PC-3 (cell line): ENCODE measurements at places on chromosomes 7 and 10. TPM values are rescaled to one million over a fixed set of nuclear protein-coding genes. Genes with fewer than 3 reads are reported as not detected.

GRCh38 chr10:44354771-44355170 lies 30.1 kb downstream of the CXCL12 start:
- DNase-seq, result no peak

GRCh38 chr7:116463956-116464355 lies 35.6 kb upstream of the CAV2 start:
- no peak for DNase-seq

GRCh38 chr10:6514844-6515780 lies 65.0 kb downstream of the PRKCQ start:
- DNase-seq, result no peak

The SFR1 gene
- 2.9 and 4.7 TPM in 2 replicates for total RNA-seq

DNA sequence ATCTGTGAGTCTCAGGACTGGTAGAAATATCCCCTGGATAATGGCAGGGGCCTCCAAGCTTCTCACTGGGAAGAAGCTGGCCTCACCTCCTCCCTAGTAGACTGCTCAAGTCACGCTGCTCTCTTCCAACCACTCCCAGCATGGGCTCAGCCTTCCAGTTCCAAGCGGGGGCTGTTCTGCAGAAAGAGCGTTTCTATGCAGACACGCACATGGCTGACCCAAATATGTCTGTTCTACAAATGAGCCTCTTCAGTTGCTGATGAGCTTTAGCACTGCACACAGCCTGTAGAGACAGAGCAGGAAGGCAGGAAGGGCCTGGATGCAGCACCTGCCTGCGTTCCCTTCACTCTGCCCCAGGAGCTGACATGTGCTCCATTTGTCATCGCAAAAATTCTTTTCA lies 523.9 kb upstream of the MGMT start:
- DNase-seq, result no peak

- no peak for DNase-seq
Observed at GRCh38 chr7:665736-666453, 60.6 kb upstream of the DNAAF5 start.

The TIAL1 gene
- 42.8 and 46.6 TPM in 2 replicates for total RNA-seq

The ZNF25 gene
- 2.4 and 3.9 TPM in 2 replicates for total RNA-seq

GRCh38 chr7:28807396-28807994 lies 150.6 kb downstream of the TRIL start:
- DNase-seq, result peak; percentile 54

The UBE2D1 gene
- total RNA-seq, result 13.6 and 13.8 TPM in 2 replicates

DNA sequence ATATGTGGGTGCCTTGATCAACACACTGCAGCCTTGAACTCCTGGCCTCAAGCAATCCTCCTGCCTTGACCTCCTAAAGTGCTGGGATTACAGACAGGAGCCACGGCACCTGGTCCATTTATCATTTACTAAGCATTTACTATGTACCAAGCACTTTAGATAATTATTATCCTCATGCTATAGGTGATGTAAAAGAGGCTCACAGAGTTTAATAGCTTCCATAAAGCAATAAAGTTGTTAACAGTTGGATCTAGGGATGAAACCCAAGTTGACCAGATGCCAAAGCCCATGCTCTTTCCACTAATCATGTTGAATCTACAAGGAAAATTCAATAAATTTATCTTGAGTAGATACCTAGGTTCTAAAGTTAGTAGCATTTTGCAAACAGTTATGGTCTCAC lies 5.0 kb downstream of the NAPEPLD start:
- DNase-seq, result no peak

DNA sequence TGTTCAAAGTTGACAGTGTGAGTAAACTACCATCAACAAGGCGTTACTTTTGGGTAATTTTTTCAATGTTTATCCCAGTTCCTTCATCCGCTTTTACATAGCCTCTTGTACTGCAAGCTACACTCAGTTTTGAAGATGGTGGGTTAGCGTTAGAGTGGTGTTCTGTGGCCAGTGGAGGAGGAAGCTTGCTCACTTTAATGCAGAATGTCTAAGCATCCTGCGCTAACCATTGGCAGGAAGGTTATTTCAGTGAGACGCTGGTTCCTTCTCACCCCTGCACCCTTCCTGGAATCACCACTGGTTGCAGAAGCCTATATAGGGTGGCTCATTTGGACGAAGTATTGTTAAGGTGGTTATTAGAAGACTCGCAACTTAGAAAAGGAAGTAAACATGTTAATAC lies 159.1 kb downstream of the CELF2 start:
- no peak for DNase-seq

DNA sequence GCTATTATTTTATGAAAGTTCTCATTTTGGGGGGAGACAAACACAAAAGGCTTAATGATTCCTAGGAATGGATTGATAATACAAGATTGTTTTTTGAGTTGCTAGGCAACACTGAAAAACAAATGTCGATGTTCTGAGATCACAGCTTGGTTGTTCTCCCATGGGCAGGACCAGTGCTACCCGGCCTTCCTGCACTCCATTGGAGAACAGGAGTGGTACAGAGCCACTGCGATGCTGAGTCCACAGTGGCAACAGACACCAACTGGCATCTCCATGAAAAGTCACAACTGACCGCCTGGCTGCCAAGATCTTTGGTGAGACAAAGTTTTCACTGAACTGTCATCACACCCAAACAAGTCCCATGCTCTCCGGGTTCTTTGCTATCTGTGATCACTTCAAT lies 68.9 kb upstream of the NMT2 start:
- no peak for DNase-seq

GRCh38 chr7:158820656-158821055 lies 8.7 kb downstream of the ESYT2 start:
- peak; percentile 39 for DNase-seq

DNA sequence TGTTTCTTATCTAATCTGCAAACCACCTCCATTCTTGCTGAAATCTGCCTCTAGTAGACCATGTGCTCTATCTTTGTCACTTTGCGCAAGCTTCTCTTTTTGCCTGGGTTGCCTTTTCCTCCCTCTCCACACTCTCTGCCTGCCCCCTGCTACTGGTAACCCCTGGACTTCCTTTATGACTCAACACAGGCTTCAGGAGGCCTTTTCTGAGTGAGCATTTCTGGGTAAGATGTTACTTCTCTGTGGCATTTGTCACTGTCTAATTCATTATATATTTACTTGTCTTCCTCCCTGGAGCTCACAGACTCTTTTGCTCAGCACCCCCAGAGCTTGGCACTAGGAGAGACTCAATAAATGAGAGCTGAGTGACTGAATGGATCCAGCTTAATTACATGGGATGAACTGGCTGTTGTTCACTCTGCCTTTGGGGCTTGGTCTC lies 8.4 kb downstream of the GOLGA7B start:
- peak; percentile 29 for DNase-seq

GRCh38 chr10:131559450-131559911 lies 248.0 kb upstream of the TCERG1L start:
- no peak for DNase-seq
